ENCODE measurements at places on chromosomes 11 and 22.

DNA sequence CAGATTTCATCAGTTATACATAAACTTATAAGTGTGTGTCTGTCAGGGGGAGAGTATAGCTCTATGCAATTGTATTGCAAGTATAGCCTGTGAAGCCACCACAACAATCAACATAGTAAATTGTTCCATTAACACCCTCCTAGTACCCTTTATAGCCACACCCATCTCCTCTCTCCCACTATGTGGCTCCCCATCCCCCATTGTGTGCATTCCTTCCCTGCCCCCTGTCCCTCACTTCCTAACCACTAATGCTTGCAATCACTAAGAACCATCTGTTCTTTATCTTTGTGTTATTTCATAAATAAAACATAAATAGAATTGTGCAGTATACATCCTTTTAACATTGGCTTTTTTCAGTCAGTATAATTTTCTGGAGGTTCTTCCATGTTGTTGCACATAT, 83.1 kb upstream of the SLC5A12 start:
- no peak for DNase-seq

GRCh38 chr11:121408830-121409229, 43.3 kb upstream of the SORL1 start:
- no peak for DNase-seq

DNA sequence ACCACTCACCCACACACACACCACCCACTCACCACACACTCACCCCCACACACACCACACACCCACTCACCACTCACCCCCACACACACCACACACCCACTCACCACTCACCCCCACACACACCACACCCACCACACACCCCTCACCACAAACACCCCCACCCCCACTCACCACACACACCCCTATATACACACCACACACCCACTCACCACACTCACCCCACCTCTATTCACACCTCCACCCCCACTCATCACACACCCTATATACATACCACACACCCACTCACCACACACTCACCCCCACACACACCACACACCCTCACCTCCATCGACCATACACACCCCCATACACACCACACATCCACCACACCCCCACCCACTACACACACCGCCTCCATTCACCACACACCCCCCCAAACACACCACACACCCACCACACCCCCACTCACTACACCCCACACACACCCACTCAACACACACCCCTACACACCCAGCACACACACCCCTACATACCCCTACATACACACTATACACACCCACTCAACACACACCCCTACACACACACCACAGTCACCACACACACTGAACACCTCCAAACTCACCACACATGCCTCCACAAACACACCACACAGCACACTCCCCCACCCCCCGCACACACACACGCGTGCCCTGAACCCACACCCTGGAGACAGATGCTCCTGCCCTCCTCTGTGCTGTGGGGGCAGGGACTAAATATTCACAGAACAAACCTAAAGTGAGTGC, 19.0 kb upstream of the TTLL12 start:
- no peak for DNase-seq

DNA sequence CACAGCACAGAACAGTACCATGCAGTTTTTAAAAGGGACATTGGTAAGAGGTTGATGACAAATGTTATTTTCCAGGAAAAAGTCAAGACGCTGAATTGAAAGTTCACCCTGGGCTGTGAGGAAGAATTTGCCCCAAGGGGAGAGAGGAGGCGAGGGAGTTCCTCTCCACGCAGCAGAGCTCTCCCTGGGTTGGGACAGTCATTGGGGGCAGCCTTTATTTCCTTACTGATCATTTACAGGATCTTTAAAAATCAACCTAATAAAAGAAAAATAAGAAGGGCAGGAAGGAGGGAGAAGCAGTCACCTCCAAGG, 49.9 kb upstream of the WNT7B start:
- DNase-seq, result no peak

GRCh38 chr22:27774200-27774599, 27.4 kb downstream of the MN1 start:
- no peak for DNase-seq

DNA sequence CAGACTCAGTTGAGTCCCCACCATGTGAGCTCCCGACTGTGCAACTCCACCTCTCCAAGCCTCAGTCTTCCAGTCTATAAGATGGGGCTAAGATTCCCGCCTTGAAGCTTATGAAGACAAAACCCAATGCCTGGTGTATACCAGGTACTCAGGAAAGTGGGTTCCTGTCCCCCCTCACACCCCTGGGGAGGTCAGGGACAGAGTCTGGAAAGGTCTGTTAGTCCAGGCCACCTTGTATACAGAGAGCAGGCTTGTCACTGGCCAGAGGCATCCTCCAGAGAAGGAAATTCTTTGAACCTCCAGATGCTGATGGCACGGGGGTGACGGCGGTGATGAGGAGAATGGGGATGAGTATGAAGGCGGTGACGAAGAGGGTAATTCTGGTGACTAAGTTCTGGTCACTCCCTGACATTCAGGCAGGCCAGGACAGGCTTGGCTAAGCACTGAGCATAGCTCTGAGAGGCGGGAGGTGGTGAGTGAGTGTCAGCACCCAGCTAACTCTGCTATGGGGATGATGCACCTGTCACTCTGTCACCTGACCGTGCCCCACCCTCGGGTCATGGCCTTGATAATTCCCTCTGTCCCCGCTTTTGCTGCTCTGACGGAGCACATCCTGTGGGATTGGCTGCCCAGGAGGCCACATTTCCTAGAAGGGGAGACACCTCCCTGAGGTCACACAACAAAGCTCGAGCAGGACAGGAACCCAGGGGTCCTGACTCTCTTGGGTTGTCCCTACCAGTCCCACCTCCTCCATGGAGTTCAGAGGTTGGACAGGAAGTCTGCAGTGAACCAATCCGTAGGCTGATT, 30.9 kb upstream of the CSNK1E start:
- no peak for DNase-seq

GRCh38 chr11:9739123-9739900, 75.4 kb downstream of the SWAP70 start:
- no peak for DNase-seq

DNA sequence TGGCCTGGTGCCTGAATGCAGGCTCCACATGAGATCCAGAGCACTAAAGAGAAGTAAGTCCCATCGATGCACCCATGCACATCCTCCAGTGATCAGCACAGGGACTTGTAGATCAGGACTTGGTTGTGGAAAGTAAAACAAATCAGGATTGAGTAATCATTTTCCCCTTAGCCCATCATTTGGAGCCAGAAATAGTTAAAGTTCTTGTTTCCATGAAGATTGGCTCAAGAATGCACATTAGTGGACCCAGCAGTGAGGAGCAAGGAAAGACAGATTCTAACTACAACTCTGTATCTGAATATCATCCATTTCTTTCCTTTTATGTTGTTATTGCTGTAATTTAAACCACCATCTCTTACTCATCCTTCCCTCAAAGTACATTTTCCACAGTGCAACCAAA, 19.1 kb downstream of the CCDC83 start:
- no peak for DNase-seq

- DNase-seq, result no peak
Measured at GRCh38 chr22:27474112-27474571, 327.4 kb downstream of the MN1 start.

GRCh38 chr11:2301631-2302305, at the start of the genes C11orf21 and TSPAN32:
Gene C11orf21 (minus strand): TSS chr11:2301918. CDS start chr11:2301808, 110 bp downstream.
Gene TSPAN32 (plus strand): TSS chr11:2302013. CDS start chr11:2302150, 137 bp downstream.
- DNase-seq, result peak; percentile 43

DNA sequence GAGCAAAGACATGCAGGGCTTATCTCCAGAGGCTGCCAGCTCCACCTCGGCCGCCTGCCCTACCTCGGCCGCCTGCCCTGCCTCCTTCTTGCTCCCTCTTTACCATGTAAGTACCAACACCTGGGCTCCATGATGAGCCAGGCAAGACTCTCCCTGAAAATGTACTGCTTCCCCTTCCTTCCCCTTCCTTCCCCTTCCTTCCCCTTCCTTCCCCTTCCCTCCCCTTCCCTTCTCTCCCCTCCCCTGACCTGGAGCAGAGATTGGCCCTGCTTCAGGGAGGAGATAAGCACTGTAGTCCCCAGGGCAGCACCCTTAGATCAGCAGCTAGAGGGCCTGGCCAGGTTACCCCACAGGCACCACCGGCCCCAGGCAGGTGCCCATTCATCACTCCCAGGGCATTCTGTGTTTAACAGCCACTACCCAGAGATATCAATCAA, 25.4 kb upstream of the ADORA2A start:
- DNase-seq, result no peak

GRCh38 chr22:30309951-30310741, 16.6 kb downstream of the TBC1D10A start:
- no peak for DNase-seq

DNA sequence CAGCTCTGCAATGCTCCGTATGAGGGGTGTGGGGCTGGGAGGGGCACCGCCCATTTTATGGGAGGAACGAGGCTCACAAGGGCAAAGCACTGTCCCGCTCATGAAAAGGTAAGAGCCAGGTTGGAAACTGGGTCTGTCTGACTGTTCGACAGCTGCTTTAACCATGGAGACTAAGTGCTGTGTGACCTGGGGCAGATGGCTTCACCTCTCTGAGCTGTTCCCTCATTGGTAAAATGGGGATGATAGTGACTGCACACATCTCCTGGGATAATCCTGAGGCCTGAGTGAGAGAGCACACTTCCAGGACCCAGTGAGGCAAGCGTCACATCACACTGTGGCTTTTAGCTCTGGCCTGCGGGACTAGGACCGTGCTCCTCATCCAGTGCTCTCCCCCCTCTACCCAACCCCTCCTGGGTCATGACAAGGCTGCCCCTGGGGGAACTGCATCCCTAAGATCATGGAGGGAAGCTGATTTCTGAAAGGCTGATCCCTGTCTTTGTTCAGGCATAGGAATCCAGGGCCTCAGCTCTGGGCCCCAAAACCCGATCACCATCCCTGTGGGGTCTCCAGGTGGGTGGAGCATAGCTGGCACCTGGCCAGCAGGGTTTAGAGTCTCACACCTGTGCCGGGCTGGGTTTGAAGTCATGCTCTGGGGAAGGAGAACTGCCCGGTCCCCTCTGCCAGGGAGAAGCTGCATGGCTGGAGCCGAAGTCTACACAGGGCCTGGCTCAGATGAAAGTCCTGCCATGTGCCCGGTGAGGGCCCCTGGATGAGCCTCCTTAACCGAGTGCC, 21.3 kb downstream of the FGF3 start:
- DNase-seq, result no peak

DNA sequence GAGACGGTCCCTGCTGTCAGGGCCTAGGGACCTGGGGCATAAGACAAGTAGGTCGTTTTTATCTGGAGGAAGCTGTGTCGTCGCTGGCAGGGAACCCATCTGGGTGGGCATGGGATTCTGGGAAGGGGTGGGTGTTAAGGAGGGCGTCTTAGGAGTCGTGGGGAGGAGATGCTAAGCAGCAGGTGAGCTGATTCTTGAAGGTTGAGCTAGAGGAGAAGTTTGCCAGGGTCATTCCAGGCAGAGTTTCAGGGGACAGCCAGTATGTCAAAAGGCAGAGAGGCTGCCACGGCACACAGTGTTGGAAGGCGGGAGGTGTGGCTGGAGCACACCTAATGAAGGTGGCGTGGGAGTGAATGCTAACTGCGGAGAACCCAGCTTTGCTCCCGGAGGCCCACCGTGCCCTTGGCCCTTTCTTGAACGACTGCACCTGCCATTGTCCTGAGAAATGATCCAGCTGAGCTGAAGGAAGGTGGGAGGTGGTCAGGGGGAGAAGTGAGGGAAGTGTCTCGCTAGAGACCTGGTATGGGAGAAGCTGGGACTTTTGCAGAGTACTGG, 1.3 kb downstream of the FAM118A start:
- no peak for DNase-seq

- DNase-seq, result no peak
Measured at GRCh38 chr11:68980776-68981065, at the start of gene MRGPRD. Gene MRGPRD (minus strand): TSS chr11:68980986. CDS start chr11:68980986, 0 bp downstream.

DNA sequence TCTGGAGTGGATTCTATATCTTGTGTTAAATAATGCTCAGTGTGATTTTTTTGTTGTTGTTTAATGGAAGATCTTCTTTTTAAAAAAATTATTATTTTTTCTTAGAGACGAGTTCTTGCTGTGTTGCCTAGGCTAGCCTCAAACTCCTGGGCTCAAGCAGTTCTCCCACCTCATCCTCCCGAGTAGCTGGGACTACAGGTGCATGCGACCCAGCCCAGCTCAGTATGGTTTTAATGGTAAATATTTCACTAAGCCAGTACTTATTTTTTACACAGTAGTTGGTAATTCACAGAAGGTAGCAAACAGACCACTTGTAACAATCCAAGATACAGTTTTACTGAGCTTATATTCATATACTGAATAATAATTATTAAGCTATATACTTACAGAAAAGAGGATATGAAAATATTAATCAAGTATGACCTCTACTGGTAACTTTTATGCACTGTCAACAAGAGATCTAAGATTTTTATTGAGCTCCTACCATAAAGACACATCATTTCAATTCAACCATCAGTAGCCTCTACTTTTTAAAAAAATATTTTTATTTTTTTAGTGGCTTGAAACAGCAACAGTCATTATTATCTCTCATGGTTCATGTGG, 6.1 kb upstream of the CD59 start:
- DNase-seq, result no peak

DNA sequence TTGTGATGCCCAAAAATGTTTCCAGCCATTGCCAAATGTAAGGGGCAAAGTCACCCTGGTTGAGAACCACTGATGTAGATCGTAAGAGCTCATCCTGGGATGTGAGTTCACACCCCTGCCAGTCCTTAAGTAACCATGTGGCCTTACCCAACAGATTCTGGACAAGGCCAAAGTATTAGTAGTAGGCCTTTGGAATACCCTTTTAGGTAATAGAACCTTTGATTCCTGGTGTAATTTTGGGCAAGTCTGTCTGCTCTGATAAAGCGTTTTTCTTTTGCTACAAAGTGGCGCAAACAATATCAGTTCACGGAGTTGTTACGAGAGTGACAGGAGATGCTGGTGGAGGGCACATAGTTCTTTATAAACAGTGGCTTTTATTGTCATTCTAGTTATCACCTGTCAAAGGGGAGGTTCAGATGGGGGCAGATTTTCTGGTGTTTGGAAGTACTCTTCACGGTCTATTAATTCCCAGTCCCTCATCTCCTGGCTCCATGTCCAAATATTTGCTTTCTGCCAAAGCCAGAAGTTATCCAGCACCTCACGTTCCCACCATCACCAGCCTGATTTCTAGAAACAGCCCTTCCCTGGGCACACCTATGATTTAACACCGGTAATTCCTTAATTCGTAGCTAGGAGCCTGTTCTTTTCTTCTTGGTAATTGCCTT, 73.8 kb upstream of the CRYBB3 start:
- DNase-seq, result no peak

DNA sequence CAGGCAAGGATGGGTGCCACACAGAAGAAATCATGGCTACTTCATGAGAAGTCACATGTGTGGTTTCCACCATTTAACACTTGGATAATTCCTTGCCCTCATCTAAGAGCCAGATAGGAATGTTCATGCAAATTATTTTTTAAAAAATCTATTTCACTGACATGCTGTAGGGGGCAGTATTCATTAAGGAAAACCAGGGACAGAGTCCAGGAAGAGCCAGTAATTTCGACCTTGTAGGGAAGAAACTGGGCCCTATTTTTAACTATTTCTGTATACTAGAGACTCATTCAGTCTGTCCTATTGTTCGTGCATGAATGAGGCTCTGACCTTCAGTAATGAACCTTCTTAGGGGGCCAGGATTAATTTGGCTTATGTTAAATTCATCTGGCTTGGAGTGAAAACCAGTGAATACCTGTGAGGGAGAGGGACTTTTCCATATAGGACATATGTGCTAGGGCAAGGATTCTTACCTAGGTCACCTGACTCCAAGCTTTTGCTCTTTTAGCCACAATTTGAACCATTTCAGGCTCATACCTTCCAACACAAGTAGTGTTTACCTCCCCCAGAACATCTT, 192.7 kb downstream of the NAV2 start:
- DNase-seq, result no peak

All from stimulated activated CD8-positive, alpha-beta memory T cell treated with anti-CD3 and anti-CD28 coated beads, Interleukin-4, amount 100 ng/mL, for 24 hours (primary cell).